ENCODE measurements at places on chromosomes 6 and 20.

DNA sequence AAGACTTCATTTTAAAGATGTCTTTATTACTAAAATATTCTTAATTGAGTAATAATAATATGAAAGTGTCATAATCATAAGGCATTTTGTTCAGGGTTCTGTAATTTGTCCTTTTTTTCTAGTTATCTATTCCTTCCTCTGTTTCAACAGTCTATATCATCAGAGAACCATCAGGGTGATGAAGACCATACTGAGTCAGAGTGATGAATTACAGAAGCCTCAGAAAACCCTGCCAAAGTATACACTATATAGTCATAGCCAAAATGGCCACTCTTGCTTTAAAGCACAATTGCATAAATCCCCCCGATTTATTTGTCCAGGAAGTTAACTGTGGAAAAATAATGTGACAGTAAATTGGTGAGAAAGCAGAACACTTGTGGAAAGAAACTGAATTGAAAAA, 735.0 kb downstream of the EPHA7 start:
- DNase-seq, result no peak

GRCh38 chr6:148359228-148359627, 16.6 kb downstream of the SASH1 start:
- no peak for DNase-seq

GRCh38 chr20:16476032-16476431, 97.2 kb downstream of the KIF16B start:
- DNase-seq, result no peak

DNA sequence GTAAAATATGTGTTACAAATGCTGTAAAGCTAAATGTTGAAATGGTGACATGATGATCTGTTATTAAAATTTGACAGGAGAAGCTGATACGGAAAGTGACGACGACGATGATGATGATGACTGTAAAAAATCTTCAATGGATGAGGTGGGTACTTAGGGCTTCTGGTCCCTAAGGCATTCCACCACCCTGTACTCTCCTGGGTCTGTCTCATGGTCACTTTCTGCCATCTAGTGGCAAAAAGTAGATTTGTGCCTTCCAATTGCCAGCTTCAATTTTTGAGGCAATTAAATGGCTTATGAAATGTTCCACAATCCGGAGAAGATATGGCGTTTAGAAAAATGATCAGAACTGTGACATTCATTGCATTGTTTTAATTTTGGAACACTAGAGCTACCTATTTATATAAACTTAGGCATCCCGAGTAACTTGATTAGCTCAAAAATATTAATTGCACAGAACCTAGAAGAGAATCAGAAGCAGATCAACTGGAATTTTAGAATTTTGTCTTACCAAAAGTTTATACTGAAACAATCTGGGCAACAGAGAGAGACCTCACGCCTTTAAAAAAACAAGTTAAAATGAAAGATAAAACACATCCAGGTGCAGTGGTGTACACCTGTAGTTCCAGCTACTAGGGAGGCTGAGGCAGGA, 346.5 kb upstream of the PLCB4 start:
- no peak for DNase-seq

GRCh38 chr6:47525330-47526057, 47.9 kb downstream of the CD2AP start:
- DNase-seq, result no peak

DNA sequence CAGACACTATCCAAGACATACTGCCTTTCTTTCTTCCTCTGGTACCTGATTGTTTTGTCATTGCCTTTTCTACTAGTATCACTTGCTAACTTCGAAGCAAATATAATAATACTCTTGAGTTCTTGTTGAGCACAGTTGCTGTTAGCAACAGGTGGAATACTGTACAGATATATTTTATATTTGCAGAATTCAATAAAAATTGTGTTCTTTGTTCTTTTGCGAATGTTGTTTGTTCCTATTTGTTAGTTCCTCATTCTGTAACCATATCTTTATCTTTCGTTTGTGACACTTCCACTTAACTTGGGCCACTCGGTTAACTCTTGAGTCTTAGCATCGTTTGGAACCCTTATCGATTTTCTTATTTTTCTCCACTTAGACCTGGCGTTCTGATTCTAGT, 868 bp downstream of the CYB5R4 start:
- DNase-seq, result no peak

- no peak for DNase-seq
Observed at GRCh38 chr6:4935486-4935885, 68.4 kb downstream of the RPP40 start.

GRCh38 chr6:16722630-16723029, 38.6 kb downstream of the ATXN1 start:
- DNase-seq, result no peak
